ENCODE measurements at places on chromosomes 4 and X.

DNA sequence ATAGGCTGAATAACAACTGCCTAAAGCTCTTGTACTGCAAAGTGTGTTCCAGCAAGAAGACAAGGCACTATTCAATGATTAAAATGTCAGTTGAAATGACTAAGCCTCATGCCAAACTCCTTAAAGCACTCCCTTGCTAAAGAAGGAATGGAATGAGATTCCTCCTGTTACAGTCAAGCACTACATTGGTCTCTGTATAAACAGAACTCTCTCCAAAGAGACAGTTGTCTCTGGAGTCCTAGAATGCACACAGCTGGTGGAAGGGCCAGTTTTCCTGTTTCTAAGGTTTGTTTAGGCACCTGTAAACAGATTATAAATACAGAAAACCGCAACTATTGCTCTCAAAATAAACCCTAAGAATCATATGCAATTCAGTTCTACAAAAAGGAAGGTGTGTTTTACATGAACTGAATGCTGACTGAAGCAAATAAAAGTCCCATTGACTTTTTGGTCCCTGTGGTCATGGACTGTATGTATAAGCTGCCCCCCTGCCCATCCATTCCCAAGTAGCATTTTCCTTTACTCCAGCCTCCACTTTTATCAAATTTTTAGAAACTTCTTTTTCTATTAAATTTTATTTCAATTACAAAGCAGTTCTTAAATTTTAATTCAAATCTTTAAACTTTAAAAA, 47.0 kb downstream of the FAT1 start:
- DNase-seq, result peak; percentile 65

GRCh38 chr4:100989401-100989800, 357.9 kb downstream of the PPP3CA start:
- DNase-seq, result no peak

DNA sequence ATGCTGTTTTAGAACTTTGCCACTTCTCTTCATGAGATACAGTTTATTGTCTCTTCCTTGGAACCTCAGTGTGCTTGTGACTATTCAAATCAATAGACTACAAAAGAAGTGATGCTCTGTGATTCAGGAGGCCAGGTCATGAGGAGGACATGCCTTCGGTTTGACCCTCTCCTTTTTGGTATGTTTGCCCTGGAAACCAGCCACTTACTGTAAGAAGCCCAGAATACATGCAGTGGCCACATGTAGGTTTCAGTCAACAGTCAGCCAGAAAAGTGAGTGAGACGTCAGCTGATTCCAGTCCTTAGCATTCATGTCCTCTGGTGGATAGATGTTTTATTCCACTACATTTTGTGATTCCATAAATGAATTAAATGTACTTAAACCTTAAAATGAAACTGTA, 328.7 kb downstream of the PCDH18 start:
- DNase-seq, result peak; percentile 65

DNA sequence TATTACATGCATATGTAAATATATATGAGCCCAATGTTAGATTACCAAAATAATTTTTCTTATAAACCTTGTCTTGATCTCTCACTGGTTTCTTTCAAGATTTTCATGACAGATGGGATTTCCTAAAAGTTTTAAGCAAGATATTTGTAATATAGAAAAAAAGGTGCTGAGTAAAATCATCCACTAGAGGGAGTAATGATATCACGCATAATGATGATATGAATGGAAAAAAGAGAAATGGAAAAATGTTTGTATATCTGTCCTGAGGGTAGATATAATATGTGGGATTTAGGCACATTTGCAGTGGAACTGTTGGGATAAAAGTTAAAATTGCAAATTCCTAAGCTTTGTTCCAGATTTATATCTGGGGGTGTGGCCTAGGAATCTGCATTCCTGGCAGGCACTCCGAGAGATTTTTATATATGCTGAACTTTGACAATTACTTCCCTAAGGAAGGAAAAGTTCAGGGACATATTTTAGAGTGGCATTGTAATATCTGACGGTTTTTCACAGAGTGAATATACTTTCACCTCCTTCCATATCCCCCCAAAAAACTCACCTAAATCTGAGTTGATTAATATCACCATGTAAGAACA, 60.5 kb downstream of the TMA16 start:
- DNase-seq, result no peak

DNA sequence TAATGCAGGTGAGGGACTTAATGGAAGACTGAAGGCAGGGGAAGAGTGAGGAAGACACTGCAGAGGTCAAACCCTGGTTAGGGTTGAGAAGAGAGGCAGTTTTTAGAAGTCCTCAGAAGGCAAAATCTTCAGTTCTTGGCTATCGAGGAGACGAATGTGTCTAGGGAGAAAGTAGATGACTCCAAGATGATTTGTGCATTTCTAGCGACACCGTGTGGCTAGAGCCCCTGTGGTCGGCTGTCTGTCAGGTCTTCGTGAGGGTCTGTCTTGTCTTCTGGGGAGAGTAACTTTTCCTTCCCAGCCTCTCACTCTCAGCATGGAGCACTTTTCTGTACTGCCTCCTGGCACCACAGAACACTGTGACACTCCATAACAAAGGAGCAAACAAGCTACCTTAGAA, 458.1 kb downstream of the STIM2 start:
- peak; percentile 23 for DNase-seq

DNA sequence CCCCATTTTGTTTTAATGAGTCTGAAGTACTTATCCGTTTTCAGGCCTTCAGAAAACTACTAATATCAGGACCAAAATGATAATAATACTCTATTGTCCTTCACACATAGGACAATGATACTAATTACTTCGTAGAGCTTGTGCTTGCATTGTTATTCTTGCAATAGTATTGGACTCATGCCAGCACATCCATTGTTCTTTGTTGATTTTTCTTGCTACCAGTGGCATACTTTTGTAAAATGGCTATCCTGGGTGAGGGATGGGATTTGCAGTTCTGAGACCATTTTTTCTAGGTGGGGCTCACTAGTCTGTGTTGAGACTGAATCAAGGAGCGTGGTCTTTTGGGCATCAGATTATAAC, 195.3 kb downstream of the MAML3 start:
- DNase-seq, result no peak

DNA sequence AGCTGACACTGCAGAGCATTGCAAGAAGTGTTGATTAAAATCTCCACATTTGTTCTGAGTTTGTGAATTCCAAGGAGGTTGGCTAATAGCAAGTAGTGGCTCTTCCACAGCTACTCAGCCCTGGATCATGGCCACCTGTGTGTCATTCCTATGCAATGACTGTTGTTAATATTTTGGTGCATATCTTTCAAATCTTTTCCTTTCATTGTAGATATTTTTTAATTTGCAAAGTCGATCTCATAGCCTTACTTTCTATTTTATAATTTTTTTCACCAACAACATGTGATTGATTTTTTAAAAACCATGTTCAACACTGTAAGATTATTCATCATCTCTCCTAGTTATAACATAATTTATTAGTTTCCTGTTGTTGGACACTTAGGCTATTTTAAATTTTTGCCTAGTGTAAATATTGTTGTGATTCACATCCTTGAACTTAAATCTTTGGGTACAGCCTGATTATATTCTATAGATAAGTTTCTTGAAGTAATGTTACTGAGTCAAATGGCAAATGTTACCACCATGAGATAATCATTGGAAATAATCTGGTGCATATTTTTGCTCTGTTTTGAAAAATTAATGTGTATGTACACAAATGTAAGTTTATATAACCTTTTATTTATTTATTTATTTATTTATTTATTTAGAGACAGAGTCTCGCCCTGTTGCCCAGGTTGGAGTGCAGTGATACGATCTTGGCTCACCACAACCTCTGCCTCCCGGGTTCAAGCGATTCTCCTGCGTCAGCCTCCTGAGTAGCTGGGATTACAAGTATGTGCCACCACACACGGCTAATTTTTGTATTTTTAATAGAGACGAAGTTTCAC, 17.1 kb upstream of the ARHGAP10 start:
- peak; percentile 67 for DNase-seq

GRCh38 chr4:100306018-100306417, 115.8 kb upstream of the DDIT4L start:
- DNase-seq, result no peak

DNA sequence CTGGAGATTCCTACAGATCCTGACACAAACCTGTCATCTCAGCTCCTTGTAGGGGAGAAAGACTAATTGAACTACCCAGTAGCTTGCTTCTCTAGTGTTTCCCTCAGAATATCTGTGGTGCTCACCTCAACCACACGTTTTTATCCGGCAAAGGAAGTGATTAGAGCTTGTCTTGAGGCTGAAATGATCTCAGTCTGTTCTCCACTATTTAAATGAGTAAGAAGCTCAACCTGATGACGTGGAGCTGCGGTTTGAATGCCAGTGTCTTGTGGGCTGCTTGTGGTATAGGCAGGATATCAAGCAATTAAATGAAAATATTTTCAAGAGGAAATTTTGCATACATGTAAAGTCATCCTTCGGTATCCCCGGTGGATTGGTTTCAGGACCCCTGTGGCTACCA, 270.2 kb downstream of the TLL1 start:
- DNase-seq, result peak; percentile 28

DNA sequence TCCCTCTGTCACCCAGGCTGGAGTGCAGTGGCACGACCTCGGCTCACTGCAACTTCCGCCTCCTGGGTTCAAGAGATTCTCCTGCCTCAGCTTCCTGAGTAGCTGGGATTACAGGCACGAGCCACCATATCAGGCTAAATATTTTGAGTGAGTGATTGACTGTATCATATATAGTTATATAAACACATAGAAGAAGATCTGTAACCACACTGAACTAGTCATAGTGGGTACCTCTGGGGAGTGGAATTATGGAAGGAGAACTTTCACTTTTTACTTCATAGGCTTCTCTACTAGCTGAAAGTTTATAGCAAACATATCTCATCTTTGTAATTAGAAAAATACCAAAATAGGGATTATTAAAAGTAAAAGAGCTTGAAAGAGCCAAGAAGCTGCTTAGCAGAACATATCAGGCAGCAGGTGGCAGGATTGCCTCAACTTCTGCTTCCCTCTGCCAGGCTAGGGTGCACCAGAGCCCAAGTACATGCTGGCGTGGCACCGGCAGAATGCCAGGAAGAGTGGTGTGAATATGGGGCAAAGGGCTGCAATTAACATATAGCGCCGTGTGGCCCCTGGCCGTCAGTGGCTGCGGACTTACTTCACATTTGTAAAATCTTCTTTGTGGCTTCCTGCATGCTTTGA, 39.5 kb upstream of the CD40LG start:
- DNase-seq, result no peak

- DNase-seq, result no peak
Observed at GRCh38 chr4:21976166-21976565, 27.6 kb upstream of the KCNIP4 start.

- peak; percentile 51 for DNase-seq
Observed at GRCh38 chr4:23373261-23373660, 516.6 kb downstream of the PPARGC1A start.

GRCh38 chrX:848386-848785, 217.8 kb downstream of the SHOX start:
- no peak for DNase-seq

DNA sequence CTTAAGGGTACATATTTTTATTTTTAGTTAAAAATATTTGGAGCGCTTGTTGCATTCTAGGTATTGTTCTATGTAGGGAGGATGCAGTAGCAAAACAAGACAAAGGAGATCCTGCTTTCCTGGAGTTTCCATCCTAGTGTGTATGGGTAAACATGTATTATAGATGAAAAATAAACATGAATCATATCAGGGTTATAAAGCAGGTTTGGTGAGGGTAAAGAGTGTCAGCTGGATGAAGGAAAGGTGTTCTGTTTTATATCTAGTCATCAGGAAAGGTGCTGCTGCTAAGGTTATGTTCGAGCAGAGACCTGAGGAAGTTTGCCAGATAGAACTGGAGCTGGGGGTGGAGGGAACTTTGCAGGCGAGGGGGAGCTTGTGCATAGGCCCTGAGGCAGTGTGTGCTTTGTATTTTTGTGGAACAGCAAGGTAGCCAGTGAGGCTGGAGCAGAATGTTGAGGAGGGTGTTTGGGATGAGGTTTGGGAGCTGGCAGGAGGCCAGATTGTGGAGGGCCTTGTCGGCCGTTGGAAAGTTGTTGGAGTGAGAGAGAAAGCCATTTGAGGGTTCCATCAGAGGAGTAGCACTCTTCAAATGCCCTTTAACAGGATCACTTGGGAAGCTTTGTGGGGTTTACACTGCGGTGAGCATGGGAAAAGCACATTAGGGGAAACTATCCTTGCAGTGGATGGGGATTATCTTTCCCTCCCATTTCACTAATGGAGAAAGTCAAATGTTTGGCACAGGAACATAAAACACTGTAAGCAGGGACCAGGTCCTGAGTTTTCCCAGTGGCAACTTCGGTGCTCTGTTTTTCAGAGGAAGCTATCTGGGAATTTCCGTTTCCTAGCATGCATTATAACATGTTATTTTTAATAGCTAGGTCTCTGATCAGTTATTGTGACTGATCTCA, 35.9 kb downstream of the AFF1 start:
- no peak for DNase-seq

DNA sequence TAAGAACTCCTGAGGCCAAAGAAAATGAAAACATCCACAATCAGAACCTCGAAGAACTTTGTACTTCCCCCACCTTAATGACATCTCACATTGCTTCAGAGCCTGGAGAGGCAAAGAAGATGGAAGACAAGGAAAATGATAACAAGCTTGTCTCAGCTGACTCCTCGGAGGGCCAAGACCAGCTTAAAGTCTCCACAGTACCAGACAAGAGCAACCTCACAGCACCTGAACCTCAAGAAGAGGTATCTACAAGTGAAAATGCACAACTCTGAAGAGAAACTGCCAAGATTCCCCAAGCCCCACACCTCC, 97.5 kb downstream of the HNRNPD start:
- no peak for DNase-seq

DNA sequence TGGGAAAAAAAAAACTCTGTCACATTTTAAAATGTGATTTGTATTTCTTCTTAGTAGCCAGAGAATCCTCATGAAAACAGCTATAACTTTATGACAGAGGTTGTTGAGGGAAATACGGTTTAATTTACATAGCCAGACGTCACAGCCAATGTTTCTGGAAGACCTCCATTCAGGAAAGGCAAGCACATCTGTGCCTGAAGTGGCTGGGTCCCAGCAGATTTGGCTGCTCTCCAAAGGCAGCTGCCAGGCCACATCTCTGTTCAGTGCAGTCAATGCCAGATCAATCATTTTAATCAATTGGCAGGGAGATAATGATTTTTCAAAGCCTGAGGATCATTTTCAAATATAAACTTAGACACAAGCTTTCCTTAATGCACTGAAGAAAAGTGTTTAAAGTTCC, 86.5 kb upstream of the ZIC3 start:
- DNase-seq, result no peak

DNA sequence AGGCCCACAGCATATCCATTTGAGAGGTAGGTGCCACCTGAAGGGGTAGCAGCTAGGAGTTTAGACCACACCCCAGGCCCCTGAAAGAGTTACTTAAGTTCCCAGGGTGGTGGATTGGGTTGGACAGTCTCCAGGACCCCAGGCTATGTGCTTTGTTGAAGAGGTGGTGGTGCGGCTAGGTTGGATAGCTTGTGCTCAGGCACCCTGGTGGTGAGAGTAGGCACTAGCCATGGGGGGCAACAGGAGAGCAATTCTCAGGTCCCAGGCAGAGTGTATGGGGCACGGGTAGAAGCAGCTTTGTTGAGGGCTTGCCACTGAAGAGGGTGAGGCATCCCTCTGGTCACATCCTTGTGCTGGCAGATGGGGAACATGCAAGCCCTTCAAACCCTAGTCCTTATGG, 5.6 kb downstream of the PF4 start:
- no peak for DNase-seq

All from astrocyte of the cerebellum (primary cell).